NCI-H510A (cell line): ENCODE measurements at places on chromosomes 2 and 18.

DNA sequence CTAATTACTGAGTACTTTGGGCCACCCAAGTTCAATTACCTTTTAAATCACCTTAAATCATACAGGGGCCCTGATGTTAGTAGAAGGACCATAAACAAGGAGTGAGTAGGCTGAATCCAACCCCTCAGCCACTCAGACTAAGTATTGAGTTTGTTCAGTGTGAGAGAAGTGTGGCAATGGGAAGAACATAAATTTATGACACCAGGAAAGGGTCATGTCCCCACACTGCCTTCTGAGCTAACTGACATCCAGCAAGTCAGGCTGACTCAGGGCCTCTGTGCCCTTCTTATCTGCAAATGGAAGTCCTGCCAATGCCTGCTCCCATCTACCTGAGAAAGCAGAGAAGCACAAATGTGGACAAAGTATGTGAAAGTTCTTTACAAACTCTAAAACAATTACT, 12.9 kb downstream of the PLEKHM3 start:
- DNase-seq: no peak

- DNase-seq: no peak
Observed at GRCh38 chr2:102229141-102229769, 42.4 kb downstream of the IL1RL2 start.

DNA sequence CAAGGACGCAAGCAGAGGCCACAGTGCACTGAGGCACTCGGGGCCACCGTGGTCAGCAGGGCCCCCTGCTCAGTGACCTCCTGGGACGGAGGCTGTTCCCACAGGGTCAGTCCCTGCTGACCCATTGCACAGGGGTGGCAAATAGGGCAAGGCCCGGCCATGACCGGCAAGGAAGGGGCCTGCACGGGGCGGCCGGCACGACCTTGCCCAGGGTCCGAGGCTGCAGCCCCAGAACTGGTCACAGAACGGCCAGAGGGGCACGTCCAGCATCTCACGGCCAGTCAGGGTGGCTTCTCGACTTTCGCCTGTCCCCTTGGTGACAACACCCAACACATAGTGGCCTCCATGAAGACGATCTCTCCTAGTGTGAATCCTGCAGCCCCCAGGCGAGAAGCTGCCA, 27.6 kb upstream of the OTOS start:
- no peak for DNase-seq

DNA sequence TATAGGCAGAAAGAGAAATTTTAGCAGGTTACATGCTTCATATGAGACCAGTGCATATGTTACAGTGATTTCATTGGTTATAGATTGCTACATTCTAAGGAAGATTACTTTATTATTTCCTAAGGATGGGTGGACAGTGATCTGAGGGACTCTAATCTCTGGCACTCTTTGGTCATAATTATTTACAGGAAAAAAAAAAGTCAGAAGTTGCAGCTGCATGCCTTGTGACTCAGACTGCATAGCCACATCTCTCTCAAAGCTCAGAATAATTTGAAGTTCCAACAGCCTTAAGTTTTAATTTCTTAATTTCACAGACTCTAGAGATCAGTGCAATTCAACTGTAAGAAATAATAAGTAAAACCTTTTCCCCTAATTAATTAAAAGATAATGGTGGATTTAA, 27.1 kb upstream of the BARD1 start:
- DNase-seq: no peak

DNA sequence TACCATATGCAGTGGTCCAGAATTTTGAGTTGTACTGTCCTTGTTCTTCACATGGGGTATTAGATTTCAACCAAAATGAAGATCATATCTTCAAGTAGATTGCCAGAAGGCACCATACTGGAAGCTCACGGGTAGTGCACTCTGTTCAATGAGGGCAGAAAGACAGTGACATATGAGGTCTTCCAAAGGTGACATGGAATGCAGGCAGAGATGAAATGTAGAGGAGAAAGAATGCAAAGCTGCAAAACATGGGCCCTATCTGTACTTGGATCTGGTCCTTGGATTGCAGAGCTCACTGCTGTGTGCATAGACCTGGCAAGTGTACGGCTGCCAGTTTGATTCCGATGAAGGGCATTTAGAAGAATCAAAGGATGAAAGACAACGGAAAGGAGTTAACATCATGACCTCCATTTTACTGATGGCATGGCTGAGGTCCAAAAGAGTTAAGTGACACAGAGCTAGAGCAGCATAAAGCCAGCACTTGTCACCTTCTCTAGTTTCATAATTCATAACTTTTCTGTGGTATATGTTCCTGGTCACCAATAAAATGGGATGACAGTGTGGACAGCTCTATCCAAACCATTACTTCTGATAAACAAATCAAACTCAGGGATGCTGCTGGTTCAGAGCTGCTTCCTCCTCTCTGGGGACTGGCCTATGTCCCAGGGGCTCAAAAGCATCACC, 64.7 kb downstream of the BCL2 start:
- no peak for DNase-seq

GRCh38 chr2:46858702-46859090, 56.9 kb downstream of the MCFD2 start:
- DNase-seq: no peak

- DNase-seq: no peak
Observed at GRCh38 chr18:48973731-48974130, 23.0 kb upstream of the SMAD7 start.

- no peak for DNase-seq
Observed at GRCh38 chr18:30987467-30988241, 54.9 kb downstream of the DSC3 start.

DNA sequence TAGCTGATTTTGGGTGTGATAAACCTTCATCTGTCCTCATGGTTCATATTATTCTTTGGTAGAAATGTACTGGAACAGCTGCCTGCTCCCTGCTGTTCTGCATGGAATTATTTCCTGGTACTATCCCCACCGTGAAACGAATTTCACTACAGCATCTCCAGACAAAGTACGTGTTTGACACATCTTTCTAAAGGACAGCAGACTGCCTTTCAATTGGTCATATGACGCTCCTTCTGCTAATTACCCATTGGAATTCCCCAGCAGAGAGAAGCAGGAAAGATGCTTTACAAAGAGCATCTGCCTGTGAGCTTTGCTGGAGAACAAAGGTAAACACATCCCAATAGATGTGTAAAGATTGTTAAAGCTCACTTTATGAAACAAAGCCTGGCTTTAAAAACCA, 4.4 kb upstream of the RFX8 start:
- DNase-seq: peak; percentile 6

DNA sequence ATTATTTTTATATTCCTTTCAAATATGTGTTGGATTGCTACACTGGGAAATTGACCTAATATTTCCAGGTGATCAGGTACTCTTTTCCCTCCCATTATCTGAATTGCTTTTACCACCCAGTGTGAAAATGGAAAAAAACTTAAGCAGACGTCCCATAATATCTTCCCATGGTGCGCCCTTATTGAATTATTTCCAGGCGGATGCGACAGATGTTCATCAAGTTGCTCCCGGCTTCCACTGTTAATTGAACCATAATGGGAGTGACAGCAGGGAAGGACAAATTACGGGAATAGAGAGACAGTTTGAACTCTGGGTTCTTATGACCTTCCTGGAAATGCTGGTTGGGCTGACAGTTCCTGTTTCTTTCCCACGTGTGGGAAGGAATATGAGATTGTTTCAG, 93.3 kb downstream of the THSD7B start:
- DNase-seq: no peak

GRCh38 chr2:187360286-187360685, 87.8 kb downstream of the CALCRL start:
- DNase-seq: no peak

GRCh38 chr2:31187166-31187565, 30.1 kb downstream of the CAPN14 start:
- DNase-seq: no peak

DNA sequence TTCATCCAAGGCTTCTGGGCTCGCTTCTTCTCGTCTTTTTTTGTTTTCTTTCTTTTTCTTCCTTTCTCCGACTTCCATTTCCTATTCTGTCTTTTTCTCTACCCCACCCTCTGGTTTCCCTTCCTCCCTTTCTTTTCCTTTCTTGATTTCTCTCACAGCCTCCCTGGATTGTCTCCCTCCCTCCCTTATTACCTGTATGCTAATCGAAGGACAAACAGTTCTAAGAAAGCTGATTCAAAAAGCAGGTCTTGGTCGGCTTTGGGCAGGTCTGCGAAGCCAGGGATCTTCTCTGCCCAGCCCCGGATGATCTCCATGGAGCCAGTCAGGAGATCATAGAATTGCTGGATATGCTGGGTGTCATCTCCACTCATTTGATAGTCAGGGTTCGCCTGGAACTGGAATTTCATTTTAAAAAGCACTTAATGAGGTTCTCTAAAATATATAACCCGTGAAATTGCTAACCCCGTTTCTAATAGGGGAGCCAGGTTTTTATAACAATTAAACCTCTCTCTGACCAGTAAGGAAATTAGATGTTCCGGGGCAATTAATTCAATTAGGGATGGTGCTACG, 5.9 kb downstream of the NR4A2 start:
- no peak for DNase-seq

GRCh38 chr2:236200378-236200777, 32.2 kb upstream of the GBX2 start:
- DNase-seq: no peak

GRCh38 chr18:51171625-51172259, 25.7 kb downstream of the MEX3C start:
- no peak for DNase-seq

DNA sequence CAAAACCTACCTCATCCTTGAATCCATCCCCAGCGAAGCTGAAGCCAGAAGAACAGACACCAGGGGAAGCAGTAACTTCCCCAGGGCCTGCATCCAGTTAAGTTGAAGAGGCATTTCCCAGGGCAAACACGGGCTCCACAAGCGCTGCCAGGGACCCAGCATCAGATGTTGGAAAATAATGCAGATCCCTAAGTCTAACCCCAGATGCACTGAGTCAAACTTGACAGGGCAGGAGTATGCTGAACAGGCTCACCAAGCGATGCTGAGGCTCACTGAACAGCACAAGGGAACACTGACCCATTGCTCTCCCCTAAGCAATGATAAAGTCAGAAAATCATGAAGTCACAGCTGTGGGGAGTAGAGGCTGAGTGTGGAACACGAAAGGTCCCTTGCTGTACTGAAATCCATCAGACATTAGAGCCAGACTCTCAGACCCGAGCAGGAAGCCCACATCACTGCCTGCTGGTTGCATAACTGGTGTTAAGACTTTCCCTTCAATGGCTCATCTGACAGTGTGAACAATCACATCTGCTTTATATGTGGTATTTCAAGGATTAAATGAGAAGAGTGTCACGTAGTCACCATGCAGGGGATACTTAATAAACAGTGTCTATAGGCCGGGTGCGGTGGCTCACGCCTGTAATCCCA, 36.2 kb downstream of the TNS1 start:
- no peak for DNase-seq

GRCh38 chr18:78416853-78417252, 562.8 kb upstream of the SALL3 start:
- no peak for DNase-seq

DNA sequence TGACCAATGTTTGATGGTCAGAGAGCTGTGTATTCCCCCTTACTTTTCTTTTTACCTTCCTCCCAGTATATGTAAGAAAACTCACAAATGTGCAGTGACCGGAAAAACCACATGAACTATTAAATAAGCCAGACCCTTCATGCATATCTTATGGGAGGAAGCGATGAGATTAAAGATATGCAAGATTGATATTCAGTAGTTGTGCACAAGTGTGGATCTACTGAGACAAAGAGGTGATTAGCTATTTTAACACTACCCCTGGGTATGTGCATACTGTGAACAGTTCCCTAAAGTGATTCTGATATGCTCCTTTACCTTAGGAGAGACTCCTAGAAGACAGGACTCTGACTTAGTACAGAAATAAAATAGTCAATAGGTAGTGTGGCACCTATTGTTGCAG, 328.3 kb downstream of the EPHA4 start:
- DNase-seq: no peak

- no peak for DNase-seq
Observed at GRCh38 chr2:69514819-69515218, 77.6 kb upstream of the NFU1 start.

- no peak for DNase-seq
Observed at GRCh38 chr2:240728827-240729226, 37.2 kb downstream of the AQP12A start.

GRCh38 chr2:99641999-99642398, 152.2 kb upstream of the REV1 start:
- DNase-seq: no peak

DNA sequence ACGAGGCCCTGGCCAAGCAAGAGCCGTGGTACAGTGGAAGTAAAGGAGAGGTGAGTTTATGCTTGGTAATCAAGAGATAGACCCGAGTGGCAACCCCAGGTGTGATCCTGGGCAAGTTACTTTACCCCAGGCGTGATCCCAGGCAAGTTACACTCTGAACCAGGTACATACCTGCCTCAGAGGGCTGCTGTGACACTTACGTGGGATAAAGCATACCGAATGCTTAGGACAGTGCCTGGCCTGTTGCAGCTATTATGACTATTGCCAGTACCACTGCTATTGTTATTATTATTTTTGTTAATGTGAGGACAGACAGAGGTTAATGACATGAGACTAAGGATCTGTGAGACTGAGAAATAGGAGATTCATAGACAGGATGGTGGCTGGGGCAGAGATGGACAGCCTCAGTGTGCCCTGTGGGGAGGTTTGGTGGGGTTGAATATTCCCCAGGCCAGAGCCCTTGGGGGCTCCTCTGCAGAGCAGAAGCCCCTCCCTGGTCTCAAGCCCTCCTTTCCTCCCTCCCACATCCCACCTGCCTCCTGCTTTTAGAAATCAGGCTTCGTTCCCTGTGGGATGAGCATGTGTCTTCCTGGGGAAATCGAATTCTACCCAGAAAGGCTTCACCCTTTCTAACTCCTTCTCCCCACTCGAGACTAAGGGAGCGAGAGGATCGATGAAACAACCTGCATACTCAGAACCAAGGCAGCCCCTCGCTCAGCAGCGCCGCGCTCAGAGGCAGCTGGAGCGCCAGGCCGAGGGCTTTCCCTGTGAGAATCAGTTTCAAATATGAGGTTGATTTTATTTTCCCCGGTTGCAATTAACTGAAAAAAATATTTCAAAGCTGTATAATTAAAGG, 62.0 kb upstream of the SIX3 start:
- DNase-seq: no peak

DNA sequence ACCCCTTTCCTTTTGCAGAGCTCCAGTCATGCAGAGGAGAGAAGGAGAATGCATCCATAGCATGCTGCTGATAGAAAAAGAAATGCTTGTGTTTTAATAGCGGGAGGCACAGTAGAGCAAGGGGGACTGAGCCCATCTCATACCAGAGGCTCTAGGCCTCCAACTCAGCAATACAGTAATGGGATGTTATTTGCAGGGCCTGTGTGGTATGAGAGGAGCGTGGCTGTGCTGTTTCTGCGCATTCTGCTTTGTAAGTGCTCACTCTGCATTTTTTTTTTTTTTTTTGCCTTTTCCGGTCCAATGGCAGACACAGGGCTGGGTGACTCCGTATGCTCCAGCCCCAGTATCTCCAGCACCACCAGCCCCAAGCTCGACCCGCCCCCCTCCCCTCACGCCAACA, 200.0 kb downstream of the GBX2 start:
- no peak for DNase-seq
